CD4-positive, alpha-beta T cell treated with Interleukin-15 for 1 hour (primary cell): ENCODE measurements at places on chromosomes 6 and 20.

DNA sequence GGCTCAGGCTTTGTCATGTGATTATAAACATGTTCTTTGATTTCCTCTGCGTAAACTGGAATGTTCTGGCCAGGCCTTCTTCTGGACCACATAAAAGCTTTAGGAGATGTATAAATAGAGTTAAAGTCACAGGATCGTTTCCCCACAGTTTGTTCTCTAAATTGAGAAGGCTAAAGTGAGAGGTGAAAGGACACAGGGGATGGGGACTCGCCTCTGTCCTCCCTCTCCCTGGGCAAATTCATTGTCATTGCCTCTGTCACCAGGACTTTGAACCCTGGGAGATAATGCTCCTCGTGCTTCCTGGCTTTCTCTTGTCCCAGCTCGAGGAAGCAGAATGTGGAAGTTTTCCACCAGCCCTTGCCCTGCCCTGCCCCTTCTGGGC is 20.3 kb upstream of the ZFAND3 start:
- DNase-seq, result no peak

- DNase-seq, result peak; percentile 74
Measured at GRCh38 chr20:53643031-53643832, 49.6 kb upstream of the ZNF217 start.

GRCh38 chr20:58021481-58021880 is 207.0 kb downstream of the ANKRD60 start:
- DNase-seq, result no peak

DNA sequence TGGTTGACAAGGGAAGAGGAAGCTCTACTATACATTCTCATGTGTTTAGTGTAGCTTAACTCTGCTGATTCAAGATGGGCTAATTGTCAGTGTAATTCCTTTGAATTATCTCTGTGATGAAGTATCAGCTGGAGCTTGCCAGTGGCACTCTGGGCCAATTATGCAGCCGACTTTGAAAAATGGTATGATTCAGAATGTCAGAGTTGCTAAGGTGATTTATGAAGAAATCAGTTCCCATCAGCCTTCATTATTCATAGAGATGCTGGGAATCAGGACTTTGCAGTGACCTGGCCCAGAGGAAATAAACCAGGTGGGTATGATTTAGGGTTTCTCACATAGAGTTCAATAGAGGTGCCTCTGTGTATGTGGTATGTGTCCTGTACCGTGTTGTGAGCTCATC is 33.4 kb downstream of the KCNS1 start:
- no peak for DNase-seq

- DNase-seq, result no peak
Measured at GRCh38 chr6:107807196-107807811, 16.8 kb downstream of the SCML4 start.

GRCh38 chr6:24966381-24966780 is 30.6 kb upstream of the RIPOR2 start:
- no peak for DNase-seq

- DNase-seq, result peak; percentile 7
Measured at GRCh38 chr20:63774306-63774705, 34.7 kb downstream of the SLC2A4RG start.

- DNase-seq, result no peak
Measured at GRCh38 chr6:90765895-90766294, 179.0 kb upstream of the MAP3K7 start.

DNA sequence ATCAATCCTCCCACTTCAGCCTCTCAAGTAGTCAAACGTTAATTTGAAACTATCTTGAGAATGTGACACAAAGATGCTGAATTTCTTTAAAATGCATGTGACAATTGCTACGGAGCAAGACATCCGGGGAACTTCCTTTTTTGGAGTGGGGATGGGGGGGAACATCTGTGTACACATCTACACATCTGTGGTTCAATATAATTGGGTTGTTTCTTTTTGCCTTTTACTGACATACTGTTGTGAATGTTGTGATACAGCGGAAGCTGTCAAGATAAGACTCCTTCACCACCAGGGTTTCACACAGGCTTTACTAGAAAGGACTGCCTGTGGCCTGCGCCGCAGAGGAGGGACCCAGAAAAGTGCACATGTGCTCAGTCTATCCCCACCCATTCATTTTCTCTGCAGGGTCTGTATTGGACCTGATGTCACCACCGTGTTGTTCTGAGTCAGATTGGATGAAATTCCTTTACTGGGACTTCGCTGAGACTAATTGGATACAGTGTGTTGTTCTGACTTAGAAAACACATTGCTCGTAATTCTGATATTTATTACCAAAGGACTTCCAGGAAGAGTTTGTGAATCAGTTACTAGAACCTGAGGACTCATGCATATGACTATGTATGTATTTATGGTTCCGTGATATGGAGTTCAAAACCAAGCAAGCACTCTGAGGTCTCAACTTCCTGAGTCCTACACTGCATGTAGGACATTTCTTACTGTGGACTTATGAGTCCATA is 98.7 kb upstream of the SGK1 start:
- no peak for DNase-seq

DNA sequence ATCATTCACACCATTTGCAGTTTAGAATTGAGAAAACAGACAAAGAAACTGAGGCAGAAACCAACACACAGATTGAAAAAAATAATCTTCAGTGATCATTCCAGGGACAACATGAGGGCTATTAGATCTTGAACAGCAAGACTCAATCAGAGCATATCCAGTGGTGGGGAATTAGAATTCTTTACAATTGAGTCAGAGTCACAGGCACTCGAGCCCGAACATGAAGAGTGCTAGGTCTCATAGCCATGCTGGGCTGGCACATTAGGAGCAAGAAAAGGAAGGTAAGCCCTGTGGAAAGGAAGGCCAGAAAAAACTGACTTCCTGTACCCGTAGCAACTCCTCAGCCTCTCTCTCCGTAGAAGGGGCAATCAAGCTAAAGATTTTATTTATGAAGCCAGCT is 419.9 kb downstream of the HAO1 start:
- DNase-seq, result no peak

DNA sequence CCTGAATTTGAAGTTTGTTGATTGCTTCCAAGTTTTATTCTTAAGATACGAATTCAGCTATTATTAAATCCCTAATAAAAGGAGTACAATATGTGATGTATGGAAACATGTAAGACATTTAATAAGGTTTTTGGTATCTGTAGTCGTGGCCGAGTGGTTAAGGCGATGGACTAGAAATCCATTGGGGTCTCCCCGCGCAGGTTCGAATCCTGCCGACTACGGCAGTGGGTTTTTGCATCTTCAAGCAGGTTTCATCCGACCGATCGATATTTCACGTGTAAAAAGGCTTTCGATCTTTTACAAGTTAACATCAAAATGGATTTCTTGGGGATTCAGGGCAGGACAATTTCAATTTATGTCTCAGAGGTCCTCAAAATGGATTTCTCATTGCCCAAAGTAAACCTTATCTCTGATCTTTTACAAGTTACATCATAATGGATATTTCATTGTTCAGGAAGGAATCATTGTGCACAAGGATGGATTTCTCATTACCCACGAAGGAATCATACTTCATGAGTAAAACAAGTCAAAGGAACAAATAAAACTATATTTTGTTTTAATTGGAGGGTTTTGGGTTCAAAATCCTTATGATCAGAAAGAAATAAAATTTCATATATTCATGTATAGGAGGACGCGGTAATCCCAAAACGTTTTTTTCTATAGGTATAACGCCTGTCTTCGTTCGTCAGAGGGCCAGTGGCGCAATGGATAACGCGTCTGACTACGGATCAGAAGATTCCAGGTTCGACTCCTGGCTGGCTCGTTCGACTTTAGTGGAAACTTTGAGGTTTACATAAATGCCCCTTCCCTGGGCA is 37.3 kb upstream of the BTN3A2 start:
- peak; percentile 56 for DNase-seq

- DNase-seq, result no peak
Measured at GRCh38 chr6:160034036-160034930, 65.4 kb downstream of the IGF2R start.

DNA sequence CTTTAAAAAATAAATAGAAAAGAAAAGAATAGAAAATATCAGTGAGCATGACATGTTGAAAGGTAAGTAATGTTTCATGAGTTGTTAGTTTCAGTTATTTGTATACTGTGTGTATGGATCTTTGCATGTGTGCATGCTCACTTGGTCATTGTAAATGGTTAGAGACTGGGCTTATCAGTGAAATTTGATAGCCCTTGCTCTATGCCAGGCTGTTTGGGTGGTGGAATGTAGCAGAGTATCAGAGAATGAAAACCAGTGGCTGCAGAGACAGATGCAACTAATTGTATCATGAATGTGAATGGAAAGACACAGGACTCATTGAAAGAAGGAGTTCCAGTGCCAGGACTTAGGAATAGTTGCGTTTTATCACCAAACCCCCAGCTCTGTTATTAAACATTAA is 4.2 kb downstream of the GSTA2 start:
- DNase-seq, result no peak
